ENCODE measurements at places on chromosomes 1 and 21.

GRCh38 chr1:89855413-89856123, 34.7 kb downstream of the LRRC8D start:
- peak; percentile 68 for DNase-seq

- DNase-seq = no peak
Observed at GRCh38 chr1:45656573-45657226, 29.6 kb downstream of the GPBP1L1 start.

DNA sequence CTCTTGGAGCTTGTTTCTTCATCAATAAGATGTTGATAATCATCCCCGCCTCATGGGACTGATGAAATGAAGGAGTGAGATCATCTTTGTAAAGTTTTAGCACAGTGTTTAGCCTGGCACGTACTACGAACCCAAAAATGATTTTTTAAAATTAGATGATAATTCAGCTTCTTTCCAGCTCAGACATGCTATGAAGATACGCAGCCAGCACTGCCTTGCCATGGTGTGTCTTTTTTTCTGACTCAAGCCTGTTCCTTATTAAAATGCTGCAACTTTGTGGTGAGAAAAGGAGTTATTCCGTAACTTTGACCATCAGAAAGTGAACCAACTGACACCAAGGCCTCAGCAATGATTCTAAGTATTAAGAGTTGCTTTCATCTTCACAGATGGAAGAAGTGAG, 269.0 kb downstream of the LTN1 start:
- DNase-seq = no peak

DNA sequence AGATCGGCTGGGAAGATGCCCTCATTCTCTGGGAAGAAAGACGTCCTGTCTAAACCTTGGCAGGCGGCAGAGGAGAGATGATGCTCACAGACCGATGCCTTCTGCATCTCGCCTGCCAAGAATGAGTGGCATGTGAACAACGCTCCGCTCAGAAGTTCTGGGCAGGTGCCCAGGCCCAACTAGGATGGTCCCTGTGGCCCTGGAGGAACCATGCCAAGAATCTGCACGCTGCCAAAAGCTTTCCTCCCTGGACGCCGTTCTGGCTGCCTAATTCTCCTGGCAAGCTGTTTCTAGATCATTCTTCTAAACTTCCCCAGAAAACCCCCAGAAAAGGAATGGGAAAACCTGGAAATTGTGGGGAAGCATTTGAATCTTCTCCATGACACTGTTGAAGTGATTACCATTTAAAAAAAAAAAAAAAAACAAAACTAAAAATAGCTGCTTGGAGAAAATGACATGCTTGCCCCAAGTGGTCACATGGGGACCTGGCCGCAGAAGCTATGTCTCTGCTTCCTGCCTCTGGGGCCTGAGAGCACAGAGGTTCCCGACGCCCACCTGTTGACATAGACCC, 440.9 kb downstream of the PRDM2 start:
- DNase-seq = no peak

GRCh38 chr1:60504206-60504840, 430.8 kb upstream of the C1orf87 start:
- DNase-seq = no peak

DNA sequence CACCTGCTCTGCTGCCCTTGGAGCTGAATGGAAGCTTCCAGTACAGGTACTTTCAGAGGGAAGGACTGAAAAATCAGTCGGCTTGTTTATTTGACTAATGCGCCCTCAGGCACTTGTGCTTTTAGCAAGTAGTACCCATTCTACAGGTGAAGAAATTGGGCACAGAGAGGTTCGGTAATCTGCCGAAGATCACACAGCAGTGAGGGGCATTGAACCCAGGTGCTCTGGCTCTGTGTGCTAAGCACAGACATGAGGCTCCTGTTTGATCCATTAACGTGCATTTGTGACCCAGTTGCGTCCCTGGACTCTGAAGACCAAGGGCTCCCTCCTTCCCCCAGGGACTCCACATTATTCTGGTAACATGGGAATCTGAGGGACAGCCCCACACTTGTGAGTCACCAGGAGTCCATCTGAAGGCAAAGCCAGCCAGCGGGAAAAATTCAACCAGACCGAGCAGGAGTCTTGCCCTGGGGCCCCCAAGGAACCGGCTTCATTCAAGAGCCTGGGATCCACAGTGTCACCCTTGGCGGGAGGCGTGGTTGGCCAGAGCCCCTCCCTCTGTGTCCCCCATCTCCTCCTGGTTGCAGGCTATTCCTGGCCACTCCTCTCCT, 192.4 kb upstream of the ARHGEF16 start:
- no peak for DNase-seq

DNA sequence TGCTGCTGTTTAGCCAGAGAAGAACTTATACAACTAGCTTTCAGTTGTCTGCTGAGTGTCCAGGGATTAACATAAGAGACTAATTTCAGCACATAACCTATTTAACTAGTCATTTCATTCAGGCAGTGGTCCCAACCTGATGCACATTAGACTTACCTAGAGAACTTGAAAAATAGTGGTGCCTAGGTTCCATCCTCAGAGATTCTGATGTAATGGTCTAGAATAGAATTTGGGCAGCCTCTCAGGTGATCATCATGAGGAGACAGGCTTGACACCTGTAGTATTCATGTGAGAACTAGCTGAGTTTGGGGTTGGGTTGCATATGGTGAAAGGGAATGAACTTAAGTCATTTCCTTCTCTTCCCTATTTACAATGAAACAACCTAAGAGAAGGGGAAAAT, 24.8 kb downstream of the CNST start:
- peak; percentile 21 for DNase-seq

GRCh38 chr1:222928212-222928611, 113.4 kb downstream of the DISP1 start:
- DNase-seq = no peak

- no peak for DNase-seq
Observed at GRCh38 chr1:1082776-1083415, 8.8 kb upstream of the RNF223 start.

DNA sequence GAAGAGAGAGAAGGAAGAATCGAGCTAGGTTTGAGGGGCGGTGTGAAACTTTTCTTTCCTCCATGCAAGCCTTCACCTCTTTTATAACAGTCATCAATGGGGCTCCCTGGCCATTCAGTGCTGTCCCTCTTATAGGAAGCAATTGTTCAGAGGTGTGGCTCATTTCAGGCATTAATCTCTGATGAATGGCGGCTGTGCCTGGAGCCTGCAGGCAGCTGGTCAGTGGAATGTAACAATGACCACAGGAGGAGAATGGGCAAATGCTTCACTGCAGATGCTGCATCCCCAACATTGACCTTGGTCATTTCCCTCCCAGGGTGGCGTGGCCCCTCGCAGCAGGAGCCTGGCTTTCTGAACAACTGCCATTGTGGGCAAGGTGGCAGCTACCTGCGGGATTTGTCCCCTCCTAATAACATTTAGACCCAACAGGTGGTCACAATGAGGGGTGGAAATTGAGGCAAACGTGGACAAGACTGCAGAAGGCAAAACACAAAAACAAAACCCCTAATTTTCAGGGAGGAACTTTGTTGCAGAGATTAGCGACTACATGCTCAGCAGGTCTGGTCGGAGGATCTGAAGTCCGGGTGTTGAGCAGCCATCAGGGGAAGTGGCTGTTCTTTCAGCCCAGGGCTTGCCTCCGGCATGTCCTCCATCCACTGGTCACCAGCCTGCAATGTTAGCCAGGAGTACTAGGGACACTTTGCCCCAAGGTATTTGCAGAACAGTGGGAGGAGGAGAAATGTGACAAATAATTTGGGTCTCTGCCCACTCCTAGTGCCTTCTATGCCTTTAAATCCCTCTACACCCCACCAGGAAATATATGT, 97.3 kb upstream of the PAXBP1 start:
- DNase-seq = no peak

DNA sequence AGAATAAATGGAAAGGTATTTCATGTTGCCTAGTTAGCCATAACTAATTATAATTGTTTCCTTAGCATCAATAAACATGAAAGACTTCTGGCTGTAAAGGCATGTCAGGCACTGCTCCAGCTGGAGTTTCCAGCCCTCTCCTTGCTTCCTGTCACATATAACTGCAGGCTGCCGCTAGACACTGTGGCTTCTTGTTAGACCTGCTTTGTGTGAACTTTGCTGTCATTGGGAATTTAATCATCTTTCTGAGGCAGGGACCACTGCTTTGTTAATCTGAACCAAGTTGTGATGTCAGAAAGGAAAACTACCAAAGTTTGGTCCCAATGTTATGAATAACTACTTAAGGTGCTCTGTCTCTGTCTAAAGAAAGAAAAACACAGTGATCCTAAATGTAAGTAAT, 90.3 kb upstream of the DUSP10 start:
- DNase-seq = no peak

Data from GM12865 (cell line).